ENCODE measurements at places on chromosomes 16 and 17. TPM values are rescaled to one million over a fixed set of nuclear protein-coding genes. Genes with fewer than 3 reads are reported as not detected.

DNA sequence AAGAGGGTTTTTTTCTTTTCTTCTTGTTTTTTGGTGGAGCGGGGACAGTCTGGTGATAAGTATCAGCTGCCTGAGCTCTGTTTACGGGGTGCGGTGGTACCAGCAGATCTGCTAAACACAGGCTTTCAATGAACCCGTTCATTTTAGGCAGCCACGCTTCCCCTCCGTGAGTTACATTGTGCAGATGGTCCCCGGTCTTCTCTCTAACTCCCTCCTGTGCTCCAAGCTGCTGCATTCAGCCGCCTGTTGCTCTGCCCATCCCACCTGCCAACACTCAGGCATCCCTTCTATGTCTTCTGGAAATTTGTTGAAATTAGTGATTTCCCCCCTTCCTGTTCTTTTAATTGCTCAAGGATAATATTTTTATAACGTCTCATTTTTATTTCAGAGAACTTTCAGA is 82.1 kb upstream of the ELAC2 start:
- no peak for DNase-seq

DNA sequence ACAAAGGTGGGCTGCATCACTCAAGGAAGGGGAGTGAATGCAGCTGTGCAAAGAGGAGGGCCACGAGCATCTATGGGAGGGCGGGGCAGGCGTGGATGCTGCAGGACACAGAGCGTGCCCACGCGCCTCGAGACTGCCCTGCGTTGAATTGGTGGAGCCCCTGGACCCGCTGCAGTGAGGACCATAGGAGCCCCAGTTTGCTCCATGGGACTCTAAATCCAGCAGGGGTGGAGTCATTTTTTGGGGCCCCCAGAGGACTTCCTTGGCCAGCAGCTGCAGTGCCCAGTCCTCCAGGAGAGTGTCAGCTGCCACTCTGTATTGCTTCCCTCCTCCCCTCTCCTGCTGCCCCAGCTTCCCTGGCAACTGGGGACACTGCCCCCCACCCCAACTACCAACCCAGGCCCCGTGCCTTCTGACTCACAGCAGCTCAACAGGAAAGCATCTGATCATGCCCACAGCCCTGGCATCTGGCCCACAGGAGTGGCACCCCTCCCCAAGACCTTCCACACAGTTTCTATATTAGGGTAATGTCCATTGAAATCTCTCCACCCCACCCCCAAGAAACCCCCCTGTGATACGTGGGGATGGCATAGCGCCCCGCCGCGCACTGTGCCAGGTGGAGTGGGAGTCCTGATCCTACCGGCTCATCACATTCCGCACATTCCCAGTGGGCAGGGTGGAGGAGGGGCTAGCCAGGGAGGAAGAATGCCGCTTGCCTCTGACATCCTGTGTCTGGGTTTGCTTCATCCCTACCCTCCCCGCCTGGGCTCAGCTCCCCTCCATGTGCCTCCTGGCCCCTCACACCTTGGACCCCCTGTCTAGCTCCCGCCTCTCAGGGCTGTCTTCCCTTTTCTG is 27.8 kb upstream of the ITGA3 start:
- DNase-seq: no peak

GRCh38 chr16:22075043-22075757 is 17.1 kb upstream of the VWA3A start:
- DNase-seq: no peak

The CX3CL1 gene
- 0.39 TPM for polyA plus RNA-seq

DNA sequence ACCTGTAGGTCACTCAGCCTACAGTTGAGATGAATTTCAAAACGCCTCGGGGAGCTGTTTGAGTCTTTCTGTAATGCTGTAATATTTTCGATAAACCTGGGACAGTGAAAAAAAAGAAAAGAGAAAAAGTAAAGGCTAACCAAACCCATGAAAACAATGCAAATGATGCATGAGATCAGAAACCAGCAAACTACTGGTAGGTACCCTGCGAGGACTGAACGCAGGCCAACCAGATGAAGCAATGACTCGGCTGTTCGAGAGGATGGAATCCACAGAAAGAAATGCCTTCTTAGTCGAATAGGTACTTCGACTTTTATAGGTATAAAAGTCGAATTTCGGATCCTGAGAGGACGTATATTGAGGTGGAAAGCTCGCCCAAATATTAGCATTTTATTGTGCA is 509 bp upstream of the ATAD5 start:
- no peak for DNase-seq

GRCh38 chr17:77456951-77457548 is 316.3 kb downstream of the SEC14L1 start:
- peak; percentile 88 for DNase-seq

GRCh38 chr17:26792486-26792885 is 501.4 kb upstream of the WSB1 start:
- no peak for DNase-seq

DNA sequence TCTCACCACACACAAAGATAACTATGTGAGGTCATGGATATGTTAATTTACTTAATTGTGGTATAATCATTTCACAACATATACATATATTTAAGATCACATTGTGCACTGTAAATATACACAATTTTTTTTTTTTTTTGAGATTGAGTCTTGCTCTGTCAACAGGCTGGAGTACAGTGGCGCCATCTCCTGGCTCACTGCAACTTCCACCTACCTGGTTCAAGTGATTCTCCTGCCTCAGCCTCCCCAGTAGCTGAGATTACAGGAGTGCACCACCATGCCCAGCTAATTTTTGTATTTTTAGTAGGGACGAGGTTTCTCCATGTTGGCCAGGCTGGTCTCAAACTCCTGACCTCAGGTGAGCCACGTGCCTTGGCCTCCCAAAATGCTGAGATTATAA is 11.5 kb upstream of the PRSS54 start:
- DNase-seq: no peak

DNA sequence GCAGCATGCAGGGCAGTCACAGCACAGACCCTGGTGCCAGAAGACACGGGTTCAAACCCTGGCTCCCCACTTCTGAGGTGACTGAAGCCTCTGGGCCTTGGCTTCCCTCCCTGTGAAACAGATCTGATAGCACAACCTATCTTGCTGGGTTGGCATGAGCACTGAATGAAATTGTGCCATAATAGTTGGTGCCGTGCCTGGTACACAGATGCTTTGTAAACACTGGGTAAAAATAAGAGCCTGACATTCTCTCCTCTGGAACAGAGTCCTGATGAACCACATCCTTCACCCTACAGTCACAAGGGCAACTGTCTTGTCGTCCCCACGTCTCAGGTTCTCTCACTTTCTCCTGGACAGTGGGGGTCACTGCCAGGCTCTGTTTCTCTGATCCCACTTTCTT is 35.7 kb downstream of the NOS2 start:
- no peak for DNase-seq

- DNase-seq: peak; percentile 67
Observed at GRCh38 chr17:83054518-83055125, 24.8 kb upstream of the METRNL start.

Data from spleen (tissue), 13 donors.